Head of caudate nucleus (tissue), 42 donors: ENCODE measurements at places on chromosomes 16 and 17.

GRCh38 chr17:10744501-10745000, 14.7 kb upstream of the TMEM220 start:
- DNase-seq: no peak

GRCh38 chr17:71176928-71177443, 943.8 kb upstream of the SOX9 start:
- no peak for DNase-seq

GRCh38 chr16:81946206-81946605, 65.1 kb downstream of the SDR42E1 start:
- no peak for DNase-seq

- DNase-seq: no peak
Measured at GRCh38 chr17:4586043-4586442, 1.7 kb downstream of the SMTNL2 start.

- DNase-seq: no peak
Measured at GRCh38 chr17:59702304-59702703, 4.9 kb downstream of the PTRH2 start.

DNA sequence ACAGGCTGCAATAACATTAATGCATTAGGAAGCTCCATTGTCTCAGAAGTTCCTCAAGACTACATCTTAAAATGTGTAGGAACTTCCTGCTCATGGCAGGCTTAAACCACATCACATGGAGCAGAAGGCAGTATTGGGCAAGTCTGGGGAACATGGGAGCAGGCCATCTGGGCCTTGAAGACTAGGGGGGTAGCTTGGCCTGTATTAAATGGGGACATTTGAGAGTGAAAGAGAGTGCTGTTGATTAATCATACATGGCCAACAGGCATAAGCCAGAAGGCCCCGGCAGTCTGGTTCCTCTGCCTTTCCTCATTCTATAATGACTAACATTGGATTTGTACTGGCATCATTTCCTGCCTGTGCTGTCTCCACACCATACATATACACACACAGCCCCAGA, 25.2 kb upstream of the SLC5A11 start:
- no peak for DNase-seq

GRCh38 chr16:65534121-65534528, 412.3 kb upstream of the CDH11 start:
- DNase-seq: no peak

DNA sequence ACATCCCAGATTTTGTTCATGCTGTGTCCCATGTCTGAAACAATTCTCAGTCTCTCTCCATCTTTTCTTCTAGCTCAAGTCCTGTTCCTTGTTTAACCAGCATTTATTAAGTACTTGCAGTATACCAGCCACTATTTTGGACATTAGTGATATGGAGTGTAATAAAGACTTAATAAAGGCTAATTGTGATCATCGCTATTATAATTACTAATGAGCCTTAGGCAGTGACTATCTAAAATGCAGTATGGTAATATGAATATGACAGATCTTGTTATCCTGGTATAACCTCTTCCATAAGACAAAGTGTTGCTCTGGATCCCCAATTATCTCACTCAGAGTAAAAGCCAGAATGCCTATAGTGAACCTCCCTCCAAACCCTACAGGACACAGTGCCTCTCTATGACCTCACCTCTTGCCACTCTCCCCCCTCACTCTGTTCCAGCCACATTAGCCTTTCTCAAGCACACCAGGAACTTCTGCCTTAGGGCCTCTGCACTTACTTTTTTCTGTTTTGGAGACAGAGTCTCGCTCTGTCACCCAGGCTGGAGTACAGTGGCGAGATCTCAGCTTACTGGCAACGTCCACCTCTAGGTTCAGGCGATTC, 1.8 kb upstream of the FLOT2 start:
- DNase-seq: no peak

- DNase-seq: no peak
Measured at GRCh38 chr17:49545806-49546545, 29.7 kb upstream of the NXPH3 start.

- no peak for DNase-seq
Measured at GRCh38 chr16:81457326-81458133, 12.9 kb downstream of the CMIP start.

GRCh38 chr17:17750881-17751280, 69.6 kb downstream of the RAI1 start:
- DNase-seq: no peak

GRCh38 chr16:58638148-58639036, 8.8 kb upstream of the CNOT1 start:
- no peak for DNase-seq

DNA sequence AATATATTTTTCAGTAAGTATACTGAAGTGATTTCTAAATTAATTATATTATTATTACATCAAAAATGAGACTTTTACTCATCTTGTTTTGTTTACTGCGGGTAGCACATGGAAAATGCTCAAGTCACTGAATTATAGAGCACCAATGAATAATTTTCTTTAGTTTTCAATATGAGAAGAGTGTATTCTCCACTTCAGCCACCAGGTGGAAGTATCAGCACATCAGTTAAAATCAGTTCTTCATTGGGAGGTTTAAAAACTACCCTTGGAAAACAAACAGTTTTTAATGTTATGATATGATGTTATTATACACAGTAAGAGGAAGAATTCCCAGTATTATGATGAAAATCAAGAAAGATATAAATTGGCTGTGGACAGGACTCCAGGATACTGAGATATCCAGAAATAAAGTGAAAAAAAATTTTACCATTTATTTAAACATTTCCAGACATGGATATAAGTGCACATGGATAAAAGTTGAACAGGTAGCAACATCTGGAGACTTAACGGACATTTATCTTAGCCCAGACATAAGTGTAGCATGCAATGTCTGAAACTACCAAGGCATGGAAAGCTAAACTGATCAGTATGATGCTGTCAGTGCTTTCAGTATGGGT, 467.3 kb downstream of the KCNJ2 start:
- DNase-seq: no peak

DNA sequence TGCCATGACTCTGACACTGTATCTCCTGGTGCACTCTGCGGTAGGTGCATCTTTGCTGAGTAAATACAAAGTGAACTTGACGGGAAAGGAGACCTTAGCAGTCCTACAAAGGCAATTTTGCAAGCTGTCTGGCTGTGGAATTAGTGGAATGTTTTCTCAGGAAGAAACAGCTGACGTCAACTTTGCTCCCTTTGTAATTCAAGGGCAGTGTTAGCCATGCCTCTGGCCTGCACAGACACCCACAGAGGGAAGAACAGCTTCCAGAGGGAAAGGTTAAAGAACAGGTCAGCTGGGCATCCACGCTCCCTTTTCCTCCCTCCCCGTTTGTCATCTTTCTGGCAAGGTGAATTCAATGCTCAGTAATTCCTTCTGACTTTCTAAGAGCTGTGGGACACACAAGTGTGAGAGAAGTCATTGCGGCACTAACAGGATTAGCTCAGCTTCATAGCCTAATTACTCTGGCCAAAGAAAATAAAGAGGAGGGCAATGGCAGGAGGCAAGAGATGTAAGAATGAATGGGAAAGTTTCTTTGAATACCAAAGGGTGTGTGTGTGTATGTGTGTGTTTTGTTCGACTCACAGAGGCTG, 476.9 kb upstream of the GOT2 start:
- DNase-seq: no peak

DNA sequence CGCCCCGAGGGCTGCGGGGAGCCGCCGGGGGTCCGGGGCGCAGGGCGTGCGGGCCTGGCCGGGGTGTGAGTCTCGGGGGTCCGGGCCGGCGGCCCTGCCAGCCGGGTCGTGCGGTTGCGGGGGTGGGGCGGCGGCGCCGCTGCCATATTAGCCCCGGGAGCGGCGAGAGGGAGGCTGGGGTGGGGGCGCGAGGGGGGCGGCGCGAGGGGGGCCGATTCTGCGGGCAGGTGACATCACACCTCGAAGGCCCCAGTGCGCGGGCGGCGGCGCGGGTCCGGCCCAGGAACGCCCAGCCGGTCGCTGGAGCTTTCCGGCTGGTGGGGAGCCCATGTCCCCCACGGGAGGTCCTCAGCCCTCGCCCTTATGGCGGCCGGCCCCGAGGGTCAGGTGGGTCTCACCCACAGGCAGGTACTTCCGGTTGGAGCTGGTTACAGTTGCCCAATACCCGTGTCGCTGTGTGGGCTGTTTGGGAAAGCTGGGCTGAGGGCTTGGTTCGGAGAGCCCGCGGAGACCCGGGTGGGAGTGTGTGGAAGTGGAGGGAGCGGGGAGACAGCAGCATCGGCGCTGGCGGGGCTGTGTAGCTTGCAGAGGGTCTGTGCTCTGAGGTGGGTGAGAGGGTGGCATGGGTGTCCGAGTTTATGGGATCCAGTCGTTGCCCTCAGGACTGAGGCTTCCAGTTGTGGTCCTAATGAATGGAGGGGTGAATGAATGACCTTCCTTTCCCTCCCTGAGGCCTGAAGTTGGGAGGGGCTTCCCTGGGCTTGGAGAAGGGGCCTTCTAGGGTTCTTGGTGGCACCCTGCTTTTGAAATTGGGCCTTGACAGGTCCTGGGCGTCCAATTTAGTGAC, 804 bp downstream of the ATP6V0C start:
- DNase-seq: no peak

GRCh38 chr16:74117798-74118197, 178.8 kb upstream of the PSMD7 start:
- DNase-seq: no peak

- DNase-seq: no peak
Measured at GRCh38 chr17:28675980-28676379, 14.0 kb downstream of the SUPT6H start.

- no peak for DNase-seq
Measured at GRCh38 chr17:3923466-3924190, 7.4 kb upstream of the P2RX1 start.

- DNase-seq: no peak
Measured at GRCh38 chr17:59425085-59425931, 93.9 kb downstream of the YPEL2 start.

- DNase-seq: no peak
Measured at GRCh38 chr17:76296186-76296585, 11.9 kb downstream of the QRICH2 start.

- no peak for DNase-seq
Measured at GRCh38 chr17:40822132-40822812, at the start of gene KRT10. KRT10 (minus strand) TSS chr17:40822614; CDS start chr17:40822585, 29 bp downstream.

- no peak for DNase-seq
Measured at GRCh38 chr16:67986949-67987348, 6.7 kb upstream of the DPEP3 start.

GRCh38 chr17:67557921-67558320, 159.8 kb upstream of the NOL11 start:
- DNase-seq: no peak

- no peak for DNase-seq
Measured at GRCh38 chr16:64712026-64712425, 409.8 kb downstream of the CDH11 start.

DNA sequence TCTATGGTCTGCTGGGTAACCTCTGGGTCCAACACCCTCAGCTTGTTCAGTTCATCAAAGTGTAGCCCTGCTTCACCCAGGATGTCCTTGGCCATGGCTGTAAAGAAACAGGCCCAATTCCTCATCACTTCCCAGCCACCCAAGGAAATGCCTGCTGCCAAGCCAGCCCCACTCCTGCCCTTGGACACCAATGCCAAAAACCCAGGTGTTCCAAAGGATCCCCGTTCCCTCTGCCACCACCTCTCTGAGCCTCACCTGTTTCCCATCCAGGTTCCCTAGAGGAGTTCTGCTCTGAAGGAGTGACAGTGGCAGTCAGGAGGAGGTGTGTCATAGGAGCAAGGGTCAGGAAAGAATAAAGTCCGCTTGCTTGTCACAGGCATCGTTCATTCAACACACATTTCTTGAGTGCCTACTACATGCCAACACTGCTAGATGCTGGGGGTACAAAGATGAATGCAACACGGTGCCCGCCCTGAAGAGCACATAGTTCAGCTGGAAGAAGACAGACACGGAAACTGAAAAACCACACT, 3.3 kb downstream of the IFT20 start:
- no peak for DNase-seq

- no peak for DNase-seq
Measured at GRCh38 chr17:63173450-63173849, 207.4 kb downstream of the TANC2 start.

DNA sequence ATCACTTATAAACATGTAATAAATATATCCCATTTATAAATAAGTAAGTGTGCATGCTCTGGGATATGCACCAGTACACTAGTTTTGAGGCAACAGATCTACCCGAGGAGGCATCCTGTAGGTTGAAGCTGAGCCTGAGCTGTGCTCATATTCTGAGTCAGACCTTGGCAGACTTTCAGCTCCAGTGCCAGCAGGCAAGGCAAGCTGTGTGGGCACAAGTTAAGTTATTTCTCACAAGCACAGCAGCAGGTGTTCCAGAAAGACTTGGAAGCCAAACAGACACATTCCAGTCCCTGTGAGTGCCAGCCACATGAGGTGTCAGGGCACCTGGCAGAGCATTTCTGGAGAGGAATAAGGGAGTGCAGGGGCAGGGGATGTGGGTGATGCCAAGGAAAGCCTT, 1.3 kb upstream of the CLEC19A start:
- peak; percentile 64 for DNase-seq

- no peak for DNase-seq
Measured at GRCh38 chr17:68399638-68400403, 57.5 kb downstream of the WIPI1 start.

GRCh38 chr16:50448522-50448921, 79.7 kb upstream of the BRD7 start:
- no peak for DNase-seq

DNA sequence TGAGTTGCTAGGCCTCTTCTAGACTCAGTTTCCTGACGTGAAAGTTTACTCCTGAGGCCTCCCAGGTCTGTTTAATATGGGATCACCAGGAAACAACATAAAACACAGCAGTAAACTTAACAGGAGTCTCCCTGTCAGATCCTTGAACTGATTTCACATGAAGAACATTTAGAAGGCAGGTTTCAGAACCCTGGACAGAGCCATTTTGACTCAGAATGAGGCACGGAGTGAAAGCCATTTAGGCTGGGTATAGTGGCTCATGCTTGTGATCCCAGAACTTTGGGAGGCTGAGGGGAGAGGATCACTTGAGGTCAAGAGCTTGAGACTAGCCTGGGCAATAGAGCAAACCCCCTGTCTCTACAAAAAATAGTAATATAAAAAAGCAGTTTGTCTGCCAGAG, 289.1 kb downstream of the CA10 start:
- no peak for DNase-seq
